ENCODE measurements at places on chromosomes 3 and 15.

GRCh38 chr15:92807971-92808571, 92.1 kb upstream of the CHD2 start:
- DNase-seq = no peak

DNA sequence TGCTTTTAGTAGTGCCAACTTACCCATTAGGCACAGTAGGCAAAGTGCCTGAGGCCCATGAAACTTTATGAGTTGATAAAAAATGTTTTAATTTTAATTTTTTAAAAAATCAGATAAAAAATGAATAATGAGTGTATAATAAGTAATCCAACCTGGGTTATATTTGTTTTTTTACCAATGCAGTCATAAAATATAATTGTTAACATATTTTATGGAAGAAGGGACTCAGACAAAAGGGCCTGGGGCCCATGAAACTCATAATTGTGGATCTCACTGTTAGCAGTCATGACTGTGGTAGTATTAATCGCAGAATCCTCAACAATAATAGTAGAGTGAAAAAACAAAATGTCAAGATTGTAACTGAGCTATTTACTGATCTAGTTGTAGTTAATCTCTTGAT, 16.8 kb upstream of the TNFSF10 start:
- DNase-seq = no peak

DNA sequence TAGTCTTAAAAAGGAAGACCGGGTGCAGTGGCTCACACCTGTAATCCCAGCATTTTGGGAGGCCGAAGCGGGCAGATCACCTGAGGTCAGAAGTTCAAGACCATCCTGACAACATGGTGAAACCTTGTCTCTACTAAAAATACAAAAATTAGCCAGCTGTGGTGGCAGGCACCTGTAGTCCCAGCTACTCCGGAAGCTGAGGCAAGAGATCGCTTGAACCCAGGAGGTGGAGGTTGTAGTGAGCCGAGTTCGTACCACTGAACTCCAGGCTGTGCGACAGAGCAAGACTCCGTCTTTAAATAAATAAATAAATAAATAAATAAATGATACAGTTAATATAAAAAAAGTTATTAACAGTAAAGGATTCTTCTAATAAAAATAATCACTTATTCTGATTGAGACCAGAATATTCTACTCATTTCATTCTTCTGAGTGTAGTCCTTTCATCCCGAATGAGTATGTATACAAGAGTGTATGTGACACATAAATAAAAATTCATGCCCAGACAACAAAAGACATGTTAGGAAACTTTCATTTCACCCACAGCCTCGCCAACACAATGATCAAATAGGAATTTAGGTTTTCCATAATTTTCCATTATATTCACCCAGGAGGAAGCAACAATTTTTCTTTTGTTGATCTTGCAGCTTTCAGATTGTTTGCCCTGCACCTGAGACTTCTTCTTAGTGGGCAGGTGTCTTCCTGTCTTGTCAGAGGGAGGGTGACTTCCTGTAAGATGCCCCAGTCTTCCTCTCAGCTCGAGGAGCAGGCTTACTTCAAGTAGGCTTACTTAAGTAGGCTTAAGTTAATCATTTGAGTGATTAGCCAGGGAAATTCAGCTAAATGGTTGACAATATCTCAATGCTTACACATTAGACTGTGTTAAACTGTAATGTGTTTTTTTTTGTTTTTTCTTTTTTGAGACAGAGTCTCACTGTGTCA, 7.8 kb upstream of the NUP210 start:
- DNase-seq = no peak

DNA sequence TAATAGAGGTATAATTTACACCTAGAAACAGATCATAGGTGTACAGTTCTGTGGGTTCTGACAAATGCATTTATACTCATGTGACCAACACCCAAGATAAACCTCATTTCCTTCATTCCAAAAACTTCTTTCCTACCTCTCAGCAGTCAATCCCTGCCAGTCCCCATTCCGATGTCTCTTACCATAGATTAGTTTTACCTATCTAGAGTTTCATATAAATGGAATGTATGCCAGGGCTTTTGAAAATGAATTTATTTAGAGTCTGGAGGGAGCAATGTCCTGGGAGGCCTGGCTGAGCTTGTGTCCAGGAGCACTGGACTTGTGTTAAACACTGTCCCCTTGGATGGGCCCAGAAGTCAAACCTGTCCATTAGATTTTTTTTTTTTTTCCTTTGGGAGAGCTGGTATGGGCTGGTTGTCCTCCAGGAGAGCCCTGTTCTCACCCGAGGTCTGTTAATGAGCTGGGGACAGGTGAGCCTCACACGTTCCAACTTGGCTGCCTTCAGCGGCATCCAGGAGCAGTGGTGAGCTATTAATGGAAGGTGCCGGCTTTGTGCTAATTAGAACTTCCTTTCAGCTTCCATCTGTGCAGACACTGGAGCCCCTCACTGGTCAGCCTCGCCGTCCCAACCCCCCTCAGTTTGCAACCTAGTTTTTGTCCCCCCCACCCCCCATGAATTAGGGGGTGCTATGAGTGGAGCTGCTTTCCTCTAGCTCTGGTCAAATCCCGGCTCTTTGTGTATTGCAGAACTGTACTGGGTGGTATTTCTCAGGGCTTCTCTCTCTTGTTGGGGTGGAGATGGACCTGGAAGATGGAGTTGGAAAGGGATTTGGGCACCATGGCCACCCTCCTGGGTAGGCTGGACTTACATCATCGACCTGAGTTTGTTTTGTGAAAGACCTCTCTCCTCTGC, 40.7 kb upstream of the POLG start:
- no peak for DNase-seq

- no peak for DNase-seq
Measured at GRCh38 chr3:23663661-23664186, 142.0 kb upstream of the UBE2E1 start.

DNA sequence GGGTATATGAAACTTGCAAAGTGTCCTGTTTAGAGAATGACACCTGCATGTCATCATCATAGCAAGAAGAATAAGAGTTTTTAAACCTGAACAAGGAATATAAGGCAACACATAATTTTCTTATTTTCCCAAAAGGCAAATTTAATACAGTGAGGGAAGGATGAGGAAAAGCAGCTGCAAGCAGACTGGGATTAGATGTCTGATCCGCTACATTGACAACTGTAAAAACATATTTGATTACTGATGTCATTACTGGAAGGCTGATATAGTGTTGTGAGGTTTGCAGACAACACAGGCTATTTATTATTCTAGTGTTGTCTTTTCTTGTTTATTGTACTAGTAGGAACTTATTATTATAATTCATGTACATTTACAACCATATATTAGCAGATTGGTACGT, 528.7 kb downstream of the ZIC1 start:
- DNase-seq = no peak

GRCh38 chr3:94693997-94694640, 631.3 kb downstream of the NSUN3 start:
- DNase-seq = no peak

DNA sequence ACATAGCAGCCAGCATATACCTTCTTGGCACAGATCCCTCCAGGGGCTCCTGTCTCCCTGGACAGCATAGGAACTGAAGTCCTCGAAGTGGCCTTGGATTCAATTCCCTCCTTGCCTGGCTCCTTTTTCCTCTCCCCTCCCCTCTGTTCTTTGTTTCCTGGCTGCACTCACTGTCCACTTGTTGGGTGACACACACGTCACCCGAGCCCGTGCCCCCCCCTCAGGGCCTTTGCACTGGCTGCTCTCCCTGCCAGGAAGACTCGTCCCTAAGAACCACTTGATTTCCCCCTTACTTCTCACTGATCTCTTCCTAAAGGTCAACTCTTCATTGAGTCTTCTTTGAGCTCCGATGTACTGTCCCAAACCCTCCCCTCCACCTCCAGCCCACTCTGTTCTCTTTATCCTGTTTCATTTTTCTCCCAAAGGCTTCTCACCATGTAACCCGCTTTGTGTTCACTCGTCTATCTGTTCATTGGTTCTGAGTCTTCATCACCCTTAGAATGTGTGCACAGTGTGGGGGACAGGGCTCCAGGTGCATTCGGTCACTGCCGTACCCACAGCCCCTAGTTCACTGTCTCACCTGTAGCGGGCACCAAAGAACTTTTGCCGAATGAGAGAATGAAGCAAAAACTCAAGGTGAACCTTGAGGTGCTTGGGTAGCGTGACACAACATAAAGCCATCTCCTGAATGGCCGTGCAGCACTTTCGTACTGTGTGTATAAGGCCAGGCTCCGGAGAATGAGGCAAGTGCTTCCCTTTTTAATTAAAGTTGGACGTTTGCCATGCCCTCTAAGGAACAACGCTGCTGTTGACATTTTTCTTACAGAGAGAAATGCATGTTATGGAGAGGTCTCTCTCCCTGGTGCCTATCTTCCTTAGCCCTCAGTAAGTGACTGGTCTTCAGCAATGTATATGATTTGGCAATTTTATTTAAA, 74.0 kb downstream of the CHRNA7 start:
- no peak for DNase-seq

GRCh38 chr3:113070681-113071113, 79.9 kb downstream of the GTPBP8 start:
- peak; percentile 85 for DNase-seq

- no peak for DNase-seq
Measured at GRCh38 chr3:126998320-126998719, 15.4 kb downstream of the PLXNA1 start.

GRCh38 chr3:74808506-74809275, 194.2 kb upstream of the CNTN3 start:
- DNase-seq = peak; percentile 54

DNA sequence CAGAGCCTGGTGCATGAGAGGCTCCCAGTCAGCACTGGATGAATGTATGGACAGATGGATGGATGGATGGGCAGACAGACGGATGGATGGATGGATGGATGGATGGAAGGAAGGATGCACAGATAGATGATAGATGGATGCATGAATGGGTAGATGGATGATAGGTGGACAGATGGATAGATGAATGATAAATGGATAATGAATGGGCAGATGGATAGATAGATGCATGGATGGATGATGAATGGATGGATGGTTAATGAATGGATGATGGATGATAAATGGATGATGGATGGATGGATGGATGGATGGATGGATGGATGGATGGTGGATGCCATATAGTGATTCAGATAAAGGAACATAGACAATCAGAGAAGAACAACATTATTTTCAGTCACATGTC, 71.0 kb downstream of the SLC6A11 start:
- no peak for DNase-seq

GRCh38 chr3:34851137-34851536, 788.2 kb upstream of the ARPP21 start:
- DNase-seq = no peak

DNA sequence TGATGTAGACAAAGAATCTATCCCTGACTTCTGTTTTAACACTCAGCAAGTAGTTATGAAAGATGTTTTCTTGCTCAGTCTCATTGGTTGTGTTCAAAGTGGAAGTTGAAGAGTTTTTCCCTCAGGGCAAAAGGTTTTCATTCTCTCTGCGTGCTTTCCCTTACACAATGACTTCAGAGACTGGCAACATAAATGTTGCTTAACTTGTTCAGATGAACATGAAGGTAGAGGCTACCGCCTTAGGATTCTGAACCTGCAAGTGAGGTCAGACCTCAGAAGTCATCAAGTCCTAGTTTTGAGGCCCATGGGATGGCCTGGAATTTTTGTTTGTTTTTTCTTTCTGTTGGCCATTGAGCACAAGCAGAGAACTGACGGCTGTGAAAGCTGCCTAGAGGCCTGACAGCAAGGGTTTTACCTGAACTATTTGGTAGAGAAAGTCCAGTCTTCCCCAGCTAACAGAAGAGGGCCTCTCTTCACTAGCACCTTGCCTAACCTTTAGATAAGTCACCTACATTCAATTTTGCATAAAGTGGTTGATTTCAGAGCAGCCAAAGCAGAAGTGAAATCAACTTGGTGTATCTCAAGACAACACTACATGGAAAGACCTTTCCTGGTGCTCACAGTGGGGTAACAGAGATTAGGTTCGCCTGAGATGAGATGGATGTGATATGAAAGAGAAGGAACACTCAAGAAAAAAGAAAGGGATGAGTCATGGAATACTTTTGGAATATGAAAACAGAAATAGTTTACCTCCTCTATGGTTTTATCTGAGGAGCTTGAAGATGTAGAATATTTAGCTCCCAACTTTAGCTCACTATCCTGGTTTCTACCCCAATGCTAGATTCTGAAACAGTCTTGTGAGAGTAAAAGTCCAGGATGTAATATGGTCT, 53.6 kb upstream of the AP4E1 start:
- DNase-seq = peak; percentile 5

- no peak for DNase-seq
Measured at GRCh38 chr3:14788644-14789043, 30.1 kb upstream of the FGD5 start.

- no peak for DNase-seq
Measured at GRCh38 chr15:58934521-58934920, 1.0 kb upstream of the SLTM start.
